Aorta (tissue), 5 donors: ENCODE measurements at places on chromosomes 11 and 22. TPM values are rescaled to one million over a fixed set of nuclear protein-coding genes. Genes with fewer than 3 reads are reported as not detected.
A peak's percentile ranks its signal among the peaks of the same experiment; 100 is the strongest.

GRCh38 chr11:59894616-59895015, 16.0 kb downstream of the OOSP3 start:
- DNase-seq = no peak

GRCh38 chr22:17832665-17833064, 58.4 kb upstream of the BID start:
- DNase-seq = no peak

The MGAT3 gene
- total RNA-seq = 11.0 TPM

The CALCA gene
- 0.97 TPM for total RNA-seq

The MMP3 gene
- total RNA-seq = 1.4 TPM

DNA sequence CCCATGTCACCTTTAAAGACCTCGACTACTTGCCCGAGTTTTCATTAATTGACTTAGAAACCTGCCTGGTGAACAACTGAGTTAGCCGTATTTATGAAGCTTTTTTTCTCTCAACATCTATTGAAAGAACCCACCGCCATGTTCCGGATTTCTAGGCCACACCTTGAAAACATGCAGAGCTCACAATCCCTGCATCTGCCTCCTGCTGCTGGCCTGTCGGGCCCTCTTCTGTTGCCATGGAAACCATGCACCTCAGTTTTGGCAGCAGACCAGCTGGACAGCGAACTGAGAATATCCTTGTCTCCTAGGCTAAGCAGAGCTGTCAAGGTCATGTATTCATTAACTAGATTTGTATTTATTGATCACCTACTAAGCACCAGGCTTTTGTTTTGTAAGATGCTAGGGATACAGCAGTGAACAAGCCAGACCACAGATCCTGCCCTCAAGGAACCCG, 4.3 kb upstream of the PATZ1 start:
- DNase-seq = no peak

- DNase-seq = no peak
Measured at GRCh38 chr22:20165421-20165820, 14.6 kb upstream of the CCDC188 start.

The MMP7 gene
- 2.2 TPM for total RNA-seq

The DNAJB7 gene
- not detected for total RNA-seq

The LARGE2 gene
- not detected for total RNA-seq

The KDM4D gene
- 0.75 TPM for total RNA-seq

The RTN4R gene
- total RNA-seq = 2.7 TPM

GRCh38 chr11:10480026-10480425, 25.0 kb downstream of the AMPD3 start:
- DNase-seq = peak; percentile 44

The VPREB1 gene
- total RNA-seq = not detected

GRCh38 chr22:49992921-49993648, 19.5 kb downstream of the IL17REL start:
- DNase-seq = peak; percentile 84

DNA sequence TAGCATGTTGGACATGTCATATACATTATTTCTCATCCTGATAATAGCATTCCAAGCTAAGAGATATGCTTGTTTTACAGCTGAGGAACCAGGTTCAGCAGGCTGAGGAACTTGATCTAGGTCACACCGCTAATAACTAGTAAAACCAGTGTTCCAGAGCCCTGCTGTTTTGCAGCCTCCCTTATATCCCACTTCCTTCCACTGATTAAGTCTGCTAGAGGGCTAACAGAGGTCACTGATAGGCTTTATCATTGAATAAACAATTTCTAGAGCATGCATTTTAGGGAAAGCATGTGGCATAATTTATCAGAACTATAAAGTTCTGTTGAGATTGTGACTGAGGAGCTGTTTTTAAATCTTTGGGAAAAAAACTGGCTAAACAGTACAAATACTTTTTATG, 54.0 kb downstream of the UVRAG start:
- DNase-seq = no peak

DNA sequence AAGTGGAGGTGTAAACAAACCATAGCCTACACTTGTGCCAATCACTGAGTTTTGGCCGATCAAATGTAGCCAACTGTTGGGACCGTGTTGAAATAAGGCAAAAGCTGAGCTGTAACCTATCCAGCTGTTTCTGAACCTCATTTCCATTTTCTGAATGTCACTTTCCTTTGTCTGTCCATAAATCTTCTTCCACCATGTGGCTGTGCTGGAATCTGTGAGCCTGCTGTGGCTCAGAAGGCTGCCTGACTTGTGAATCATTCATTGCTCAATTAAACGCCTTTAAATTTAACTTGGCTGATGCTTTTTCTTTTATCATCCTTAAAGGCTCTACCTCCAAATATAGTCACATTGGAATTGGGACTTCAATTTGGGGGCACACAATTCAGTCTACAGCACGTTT, 203.1 kb upstream of the MPPED2 start:
- no peak for DNase-seq

The DSCAML1 gene
- 2.2 TPM for total RNA-seq

DNA sequence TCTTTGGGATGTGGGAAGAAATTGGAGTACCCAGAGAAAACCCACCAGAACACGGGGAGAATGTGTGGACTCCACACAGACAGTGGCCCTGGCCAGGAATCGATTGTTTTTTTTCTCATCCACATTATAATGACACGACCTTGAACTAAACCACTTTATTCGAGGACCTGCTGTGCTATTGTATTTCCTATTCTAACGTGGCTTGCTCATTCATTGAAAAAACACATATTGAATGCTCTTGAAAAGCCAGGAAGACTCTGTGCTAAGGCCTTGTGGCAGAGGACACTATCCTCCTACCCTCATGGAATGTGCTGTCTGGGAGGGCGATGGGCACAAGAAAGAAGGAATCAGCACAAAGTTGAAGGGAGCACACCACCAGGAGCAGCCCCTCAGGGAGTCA, 9.1 kb upstream of the SREBF2 start:
- DNase-seq = no peak

DNA sequence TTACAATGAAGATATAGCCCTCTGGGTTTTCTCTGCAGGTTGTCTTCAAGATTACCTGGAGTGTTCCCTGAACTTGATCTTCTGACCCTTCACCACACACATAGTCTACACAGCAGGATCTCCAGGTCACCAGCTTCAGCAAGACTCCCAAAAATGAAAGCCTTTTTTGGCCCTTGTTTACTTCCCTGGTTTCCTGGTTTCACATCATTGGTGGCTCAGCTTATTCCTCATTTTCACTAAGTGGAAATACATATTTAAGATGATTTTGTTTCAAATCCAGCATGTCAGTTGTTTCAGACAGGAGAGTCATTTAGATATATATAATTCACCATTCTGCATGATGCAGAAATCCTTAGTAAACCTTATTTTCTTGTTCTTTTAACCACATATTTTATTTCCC, 41.6 kb upstream of the MPEG1 start:
- DNase-seq = no peak

DNA sequence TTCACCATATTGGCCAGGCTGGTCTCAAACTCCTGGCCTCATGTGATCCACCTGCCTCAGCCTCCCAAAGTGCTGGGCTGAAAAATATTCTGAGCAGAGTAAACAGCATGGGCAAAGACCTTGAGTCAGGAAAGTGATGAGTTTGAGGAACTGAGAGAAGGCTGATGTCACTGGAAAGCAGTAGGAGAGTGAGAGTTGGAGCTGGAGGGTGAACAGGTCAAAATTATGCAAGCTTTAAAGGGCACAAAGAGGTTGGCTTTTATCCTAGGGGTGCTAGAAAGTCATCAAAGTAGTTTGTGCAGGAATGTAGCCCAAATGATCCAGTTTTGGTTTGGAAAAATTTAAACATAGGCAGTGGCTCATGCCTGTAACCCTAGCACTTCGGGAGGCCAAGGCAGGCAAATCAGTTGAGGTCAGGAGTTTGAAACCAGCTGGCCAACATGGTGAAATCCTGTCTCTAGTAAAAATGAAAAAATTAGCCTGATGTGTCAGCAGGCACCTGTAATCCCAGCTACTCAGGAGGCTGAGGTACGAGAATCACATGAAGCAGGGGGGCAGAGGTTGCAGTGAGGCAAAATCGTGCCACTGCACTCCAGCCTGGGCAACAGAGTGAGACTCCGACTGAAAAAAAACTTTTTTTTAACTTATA, 44.7 kb upstream of the CXCR5 start:
- no peak for DNase-seq

GRCh38 chr11:128151780-128152179, 435.6 kb downstream of the ETS1 start:
- DNase-seq = no peak

The RIBC2 gene
- 1.2 TPM for total RNA-seq

- no peak for DNase-seq
Measured at GRCh38 chr22:29469755-29470154, 10.3 kb upstream of the NEFH start.

The GRIA4 gene
- 3.7 TPM for total RNA-seq

DNA sequence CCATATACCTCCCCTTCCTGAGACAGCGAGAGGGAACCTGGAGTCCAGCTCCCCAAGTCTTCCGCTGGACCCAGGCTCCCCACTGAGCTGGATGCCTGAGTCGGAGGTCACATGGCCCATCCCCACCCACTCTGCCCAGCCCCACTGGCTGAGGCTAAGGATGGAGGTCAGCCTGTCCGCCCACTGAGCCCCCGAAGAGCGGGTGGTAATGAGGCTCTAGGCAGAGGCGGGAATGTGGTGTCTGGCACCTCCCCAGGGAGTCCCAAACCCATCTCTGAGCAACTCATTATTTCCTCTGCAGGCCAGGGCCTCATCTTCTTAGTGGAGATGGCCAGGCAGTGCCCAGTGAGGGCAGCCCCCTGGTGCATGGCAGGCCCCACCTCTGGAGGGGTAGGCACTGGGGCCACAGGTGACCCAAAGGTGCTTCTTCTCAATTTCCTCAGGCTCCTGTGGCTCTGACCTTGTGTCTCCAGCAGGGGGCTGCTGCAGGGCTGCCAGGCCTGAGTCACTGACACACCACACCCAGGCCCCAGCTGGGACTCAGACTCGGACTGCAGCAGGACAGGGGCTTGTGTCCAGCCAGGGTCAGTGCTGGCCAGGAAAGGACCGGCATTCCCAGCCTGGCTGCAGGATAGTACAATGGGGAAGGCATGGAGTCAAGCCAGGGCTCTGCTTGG, 10.2 kb upstream of the PDE2A start:
- DNase-seq = peak; percentile 82

GRCh38 chr11:126588630-126589491, 233.4 kb downstream of the ST3GAL4 start:
- DNase-seq = no peak

The BTG4 gene
- total RNA-seq = not detected

DNA sequence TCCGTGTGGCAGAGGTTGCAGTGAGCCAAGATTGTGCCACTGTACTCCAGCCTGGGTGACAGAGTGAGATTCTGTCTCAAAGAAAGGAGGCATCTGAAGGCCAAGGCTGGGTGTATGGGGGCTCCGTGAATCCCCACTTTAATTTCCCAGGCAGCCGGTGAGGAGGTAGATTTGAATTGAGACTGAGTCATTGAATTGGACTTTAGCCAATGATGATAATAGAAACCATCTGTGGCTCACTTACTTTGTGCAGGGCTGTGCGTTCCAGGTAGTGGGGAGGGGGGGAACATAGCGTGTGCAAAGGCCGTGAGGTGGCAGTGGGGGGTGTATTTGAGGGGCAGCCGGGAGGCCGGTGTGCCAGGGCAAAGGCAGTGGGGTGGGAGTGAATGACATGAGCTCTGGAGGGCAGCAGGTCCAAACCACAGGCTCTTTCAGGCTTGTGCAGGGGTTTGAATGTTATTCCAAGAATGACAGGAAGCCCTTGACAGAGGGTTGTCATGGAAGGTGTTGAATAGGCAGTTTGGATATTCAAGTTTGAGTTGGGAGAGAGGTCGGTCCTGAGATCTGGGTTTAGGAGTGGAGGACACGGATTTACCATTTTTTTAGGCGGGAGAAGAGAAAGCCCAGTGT, 6.1 kb downstream of the ARHGAP8 start:
- DNase-seq = no peak

GRCh38 chr11:38392176-38392575, 1794.1 kb upstream of the RAG2 start:
- DNase-seq = no peak

DNA sequence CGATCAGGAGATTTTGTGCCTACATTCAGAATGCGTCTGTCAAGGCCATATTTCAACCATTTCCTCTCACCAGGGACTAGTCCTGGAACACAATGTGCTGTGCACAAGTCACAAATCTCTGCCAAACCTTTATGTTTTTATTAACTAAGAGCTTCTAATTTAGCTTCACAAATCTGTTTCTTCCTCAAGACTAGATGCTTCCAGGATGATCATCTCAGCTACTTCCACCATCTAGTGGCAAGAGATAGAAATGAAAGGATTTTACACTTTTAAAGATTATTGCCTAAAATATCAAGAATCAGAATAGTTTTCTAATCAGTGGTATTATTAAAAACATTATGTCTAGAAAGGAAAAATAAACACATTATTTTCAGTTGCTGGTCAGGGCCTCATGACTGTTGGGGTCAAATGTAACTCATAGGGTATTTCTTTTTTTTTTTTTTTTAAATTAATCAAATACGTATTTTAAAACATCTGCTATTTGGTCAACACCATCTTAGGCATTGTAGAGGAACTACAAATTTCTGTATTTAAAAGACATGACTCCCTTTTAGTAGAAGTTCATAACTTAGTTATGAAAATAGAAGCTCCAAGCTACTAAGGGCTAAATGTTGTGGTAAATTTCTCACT, 1102.6 kb downstream of the DLG2 start:
- no peak for DNase-seq

DNA sequence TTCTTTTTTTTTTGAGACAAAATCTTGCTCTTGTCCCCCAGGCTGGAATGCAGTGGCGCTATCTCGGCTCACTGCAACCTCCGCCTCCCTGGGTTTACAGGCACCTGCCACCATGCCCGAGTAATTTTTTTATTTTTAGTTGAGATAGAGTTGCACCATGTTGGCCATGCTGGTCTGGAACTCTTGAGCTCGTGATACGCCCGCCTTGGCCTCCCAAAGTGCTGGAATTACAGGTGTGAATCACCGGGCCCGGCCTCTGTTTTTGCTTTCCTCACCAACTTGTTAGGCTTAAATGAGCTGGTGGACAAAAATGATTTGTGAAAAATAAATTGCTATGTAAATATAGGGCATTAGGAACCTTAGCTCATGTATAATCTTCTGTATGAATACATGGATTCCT, 3.5 kb downstream of the MEI1 start:
- DNase-seq = no peak

GRCh38 chr11:40867991-40868632, 591.3 kb downstream of the LRRC4C start:
- no peak for DNase-seq

GRCh38 chr11:92204731-92205130, 19.9 kb upstream of the FAT3 start:
- no peak for DNase-seq

The TIMP3 gene
- total RNA-seq = 410 TPM

The YAP1 gene
- total RNA-seq = 393 TPM

DNA sequence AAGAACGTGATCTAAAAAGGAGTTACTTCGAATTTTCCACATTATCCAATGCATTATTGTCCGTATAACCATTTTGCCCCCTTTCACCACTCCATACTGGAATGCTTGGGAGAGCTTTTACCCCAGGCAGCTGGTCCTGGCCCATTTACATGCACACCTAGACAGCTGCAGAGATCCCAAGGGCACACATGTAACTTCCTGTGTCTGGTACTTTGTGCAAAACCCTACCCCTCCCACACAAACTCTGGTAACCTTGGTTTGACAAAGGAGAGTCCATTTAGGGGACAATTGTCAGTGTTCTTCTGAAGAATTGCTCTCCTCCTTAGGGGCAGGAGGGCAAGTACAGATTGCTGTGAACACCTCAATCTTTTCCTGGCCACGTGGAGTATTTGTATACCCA, 57.3 kb upstream of the SORL1 start:
- DNase-seq = no peak

The B4GAT1 gene
- 11.8 TPM for total RNA-seq

GRCh38 chr22:39852799-39853198, 40.8 kb downstream of the ENTHD1 start:
- DNase-seq = no peak
